AG09309 (cell line): ENCODE measurements at places on chromosomes 5 and 9.

DNA sequence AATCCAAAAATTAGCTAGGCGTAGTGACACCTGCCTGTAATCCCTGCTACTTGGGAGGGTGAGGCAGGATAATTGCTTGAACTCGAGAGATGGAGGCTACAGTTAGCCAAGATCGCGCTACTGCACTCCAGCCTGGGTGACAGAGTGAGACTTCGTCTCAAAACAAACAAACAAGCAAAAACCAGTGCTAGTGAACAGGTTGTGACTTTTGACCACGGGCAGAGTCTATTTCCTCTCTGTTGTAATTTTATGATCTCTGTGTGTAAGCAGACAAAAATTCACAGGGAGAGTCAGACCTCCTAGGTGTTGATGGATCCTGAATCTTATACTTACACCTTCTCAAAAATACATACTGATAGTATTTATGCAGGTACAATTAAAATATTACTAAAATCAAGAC, 65.8 kb downstream of the SPEF2 start:
- no peak for DNase-seq

DNA sequence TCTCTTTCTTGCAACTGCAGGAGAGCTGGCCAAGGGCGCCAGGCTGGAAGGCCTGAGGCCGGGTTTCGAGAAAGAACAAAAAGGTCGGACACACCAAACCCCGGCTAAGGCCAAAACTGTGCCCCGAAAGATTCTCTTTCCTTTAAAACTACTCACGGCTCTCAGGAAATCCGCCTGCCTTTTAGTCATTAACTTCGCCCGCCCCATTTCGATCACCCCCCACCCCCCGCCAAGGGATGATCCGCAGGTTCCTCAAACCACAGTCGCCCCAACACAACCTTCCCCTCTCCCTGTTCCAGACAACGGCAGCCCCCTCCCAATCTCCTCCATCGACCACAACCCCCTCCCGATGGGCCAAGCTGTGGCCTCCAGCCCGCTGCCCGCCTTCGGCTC, 536 bp downstream of the FEM1C start:
- DNase-seq: no peak

DNA sequence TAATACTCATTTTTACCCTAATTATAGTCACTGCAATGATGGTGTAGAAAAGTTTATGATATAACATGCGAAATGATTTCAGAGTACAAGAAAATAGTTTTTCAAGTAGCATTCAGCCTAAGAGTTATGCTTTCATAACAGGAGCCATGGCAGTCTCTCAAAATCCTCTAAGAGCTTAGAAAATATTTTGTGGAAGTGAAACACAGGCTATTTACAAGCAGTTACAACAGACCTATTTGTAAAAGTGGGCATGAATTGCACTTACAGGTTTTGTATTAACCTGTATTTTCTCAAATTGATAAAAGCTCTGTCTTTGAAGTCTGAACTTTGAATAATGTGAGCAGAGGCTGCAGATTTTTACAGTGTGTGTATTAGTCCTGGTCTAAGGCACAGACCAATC, 523.3 kb downstream of the LRRC70 start:
- DNase-seq: no peak

DNA sequence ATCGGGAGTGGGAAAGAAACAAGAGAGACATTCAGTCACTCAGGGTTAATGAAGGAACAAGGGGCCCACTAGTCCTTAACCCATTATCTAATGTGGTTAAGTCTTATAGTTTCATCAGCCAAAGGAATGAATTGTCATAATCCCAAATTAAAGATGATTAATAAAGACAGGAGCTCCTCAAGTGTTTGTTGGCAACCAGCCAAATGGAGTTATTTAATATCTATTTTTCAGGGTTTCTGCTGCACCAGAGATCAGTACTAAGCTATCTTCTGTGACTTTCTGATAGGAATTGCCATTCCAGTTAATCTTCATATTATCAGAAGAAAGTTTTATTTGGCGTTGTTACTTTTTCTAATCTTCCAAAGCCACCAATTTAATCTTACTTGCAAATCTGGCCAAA, 34.0 kb upstream of the FCHO2 start:
- no peak for DNase-seq

GRCh38 chr5:74336297-74336696, 304.2 kb downstream of the ENC1 start:
- no peak for DNase-seq

DNA sequence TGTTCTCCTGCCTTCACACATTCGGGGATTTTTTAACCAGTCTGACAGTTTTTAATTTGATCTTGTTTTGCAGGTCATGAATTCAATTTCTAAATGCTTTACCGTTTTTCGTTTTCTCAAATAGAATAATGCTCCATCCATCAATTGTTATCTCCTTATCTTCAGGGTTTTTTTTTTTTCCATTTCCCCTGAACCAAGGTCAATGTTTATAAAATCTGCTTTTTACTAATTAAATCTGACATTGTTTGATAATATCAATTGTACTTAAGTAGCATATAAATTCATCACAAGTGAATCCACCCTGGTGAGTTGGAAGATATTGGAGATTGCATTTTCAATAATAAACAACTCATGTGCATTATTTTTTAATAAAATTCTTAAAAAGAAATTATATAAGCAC, 2004.6 kb upstream of the WWC1 start:
- DNase-seq: no peak

- DNase-seq: no peak
Measured at GRCh38 chr5:882253-883183, 10.1 kb downstream of the BRD9 start.

DNA sequence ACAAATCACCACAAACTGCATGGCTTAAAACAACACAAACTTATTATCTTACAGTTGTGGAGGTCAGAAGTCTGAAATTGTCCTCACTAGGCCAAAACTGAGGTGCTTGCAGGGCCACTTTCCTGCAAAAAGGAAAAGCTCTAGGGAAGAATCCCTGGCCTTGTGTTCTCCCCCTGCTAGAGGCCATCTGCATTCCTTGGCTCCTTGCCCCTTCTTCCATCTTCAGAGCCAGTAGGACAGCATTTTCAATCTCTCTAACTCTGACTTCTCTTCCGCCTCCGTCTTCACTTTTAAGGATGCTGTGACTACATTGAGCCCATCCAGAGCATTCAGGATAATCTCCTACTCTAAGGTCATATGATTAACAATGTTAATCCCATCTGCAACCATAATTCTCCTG, 236.6 kb downstream of the CDK5RAP2 start:
- no peak for DNase-seq
